ENCODE measurements at places on chromosomes 2 and 18.

- peak; percentile 26 for DNase-seq
These were observed 5.0 kb downstream of the RUFY4 start for GRCh38 chr2:218074031-218074430.

DNA sequence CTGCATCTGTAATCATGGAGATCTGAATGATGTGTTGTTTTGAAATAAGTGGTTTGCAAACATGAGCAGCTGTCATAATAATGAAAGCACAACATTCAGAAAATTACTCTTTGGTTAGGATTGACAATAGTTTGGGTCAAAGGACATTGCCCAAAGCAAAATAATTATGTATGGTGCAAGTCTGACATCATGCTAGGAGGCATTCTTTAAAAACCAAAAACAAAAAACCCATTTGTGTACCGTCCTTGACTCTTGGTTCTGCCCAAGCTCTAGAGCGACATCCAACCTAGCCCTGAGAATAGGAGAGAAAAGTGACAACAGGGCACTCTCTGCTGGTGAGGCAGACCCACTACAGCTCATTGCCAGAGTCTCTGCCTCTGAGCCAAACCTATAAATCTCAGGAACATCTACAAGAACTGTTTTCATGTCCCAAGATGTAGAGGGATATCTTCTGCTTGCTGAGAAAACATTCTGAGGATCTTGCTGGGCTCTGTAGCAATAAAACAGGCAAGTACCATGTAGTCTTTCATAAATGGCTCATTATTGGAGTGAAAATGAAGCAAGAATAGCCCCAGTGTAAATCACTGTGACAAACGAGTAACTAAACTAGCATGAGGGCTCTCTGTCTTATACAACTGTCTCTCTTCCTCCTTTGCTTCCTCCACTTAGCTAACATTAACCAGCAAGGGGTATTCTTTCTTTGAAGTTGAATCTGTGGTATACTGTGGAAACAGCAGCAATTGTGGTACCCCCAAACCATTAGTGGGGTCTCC lies 266.8 kb upstream of the CXCR4 start:
- DNase-seq, result peak; percentile 51

GRCh38 chr18:77157312-77157711 lies 24.7 kb upstream of the MBP start:
- no peak for DNase-seq

- DNase-seq, result no peak
These were observed 97.6 kb downstream of the RAPH1 start for GRCh38 chr2:203437511-203437910.

Measured in myocyte (in vitro differentiated cells).